Activated T-cell treated with anti-CD3 and anti-CD28 coated beads, Interleukin-2, amount 50 U/mL, for 48 hours (primary cell): ENCODE measurements at places on chromosomes 13 and 19.
A peak's percentile ranks its signal among the peaks of the same experiment; 100 is the strongest.

DNA sequence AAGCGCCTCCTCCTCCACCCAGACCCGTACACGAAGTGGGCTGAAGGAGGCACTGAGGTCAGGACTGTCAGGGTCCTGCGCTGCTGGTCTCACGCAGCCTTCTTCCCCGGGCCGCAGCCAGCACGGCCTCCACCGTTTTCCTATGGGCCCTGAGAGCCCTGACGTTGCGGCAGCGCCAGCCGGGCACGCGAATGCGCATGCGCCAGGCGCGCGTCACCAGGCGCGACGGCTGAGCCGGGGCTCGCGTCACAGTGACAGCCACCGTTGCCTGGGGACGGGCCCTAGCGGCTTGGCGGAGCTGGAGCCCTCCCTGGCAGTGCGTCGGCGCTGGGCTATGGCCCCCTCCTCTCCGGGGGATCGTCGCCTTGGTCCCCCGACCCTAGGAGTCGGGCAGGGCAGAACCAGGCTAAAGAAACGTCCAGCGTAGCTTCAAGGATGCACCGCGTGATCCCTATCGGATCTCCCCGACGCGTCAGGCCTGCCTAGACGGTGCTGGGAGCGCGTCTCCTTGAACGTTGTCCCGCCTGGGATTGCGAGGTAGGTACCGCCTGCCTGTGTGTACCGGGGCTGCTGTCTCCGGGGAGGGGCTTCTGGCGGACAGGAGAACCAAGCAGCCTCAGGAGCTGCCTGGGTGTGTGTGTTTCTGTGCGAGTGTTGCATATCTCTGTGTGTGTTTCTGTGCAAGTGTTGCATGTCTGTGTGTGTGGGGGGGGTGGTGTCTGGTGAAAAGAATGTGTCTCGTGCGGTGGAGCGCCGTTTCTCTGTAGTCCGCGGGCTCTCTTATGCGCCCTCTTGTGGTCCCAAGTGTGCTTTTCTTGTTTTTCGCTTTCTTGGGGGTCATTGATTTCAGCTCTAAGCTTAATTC lies 43.2 kb downstream of the ZNF571 start:
- DNase-seq: peak; percentile 70

- DNase-seq: no peak
Measured at GRCh38 chr13:30466841-30467252, 1.1 kb upstream of the HMGB1 start.

- DNase-seq: peak; percentile 84
Measured at GRCh38 chr19:38394488-38394887, 6.0 kb downstream of the SPRED3 start.

- peak; percentile 85 for DNase-seq
Measured at GRCh38 chr19:45667620-45668341, at the start of gene GIPR. Gene GIPR (plus strand): TSS chr19:45668221. CDS start chr19:45669521, 1,300 bp downstream.

DNA sequence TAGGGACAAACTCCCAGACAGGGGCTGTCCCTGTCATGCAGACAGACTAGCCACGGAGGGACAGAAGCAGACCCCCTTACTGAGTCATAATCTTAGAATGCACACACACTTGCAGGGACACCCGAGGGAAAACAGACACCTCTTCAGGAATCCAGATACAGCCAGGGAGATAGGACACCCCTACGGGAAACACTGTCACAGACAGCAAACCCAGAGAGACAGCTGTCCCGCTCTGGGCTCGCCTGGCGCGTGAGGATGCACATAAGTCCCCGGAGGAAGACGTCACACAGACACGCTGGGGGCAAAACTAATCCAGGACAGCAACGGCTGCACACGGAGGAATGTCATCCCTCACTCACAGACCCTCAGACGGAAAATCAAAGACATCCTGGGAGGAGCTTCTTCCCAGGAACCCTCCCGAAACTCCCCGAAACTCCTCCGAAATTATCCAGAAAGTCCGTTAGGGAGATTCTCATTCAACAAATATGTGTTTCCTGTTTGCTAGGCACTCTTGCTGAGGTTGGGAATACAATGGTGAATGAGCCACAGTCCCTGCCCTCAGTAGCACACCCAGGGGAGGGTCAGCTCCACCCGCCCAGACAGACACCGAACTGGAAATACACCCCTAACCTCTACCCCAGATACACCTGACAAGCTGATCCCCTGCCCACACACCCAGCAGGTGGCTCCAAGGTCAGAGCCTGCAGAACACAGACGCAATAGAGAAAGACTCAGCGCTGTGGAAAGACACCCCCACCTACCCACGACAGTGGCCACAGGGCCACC lies 15.2 kb upstream of the TOMM40 start:
- no peak for DNase-seq

- no peak for DNase-seq
Measured at GRCh38 chr19:34278783-34279182, 24.4 kb downstream of the GARRE1 start.

DNA sequence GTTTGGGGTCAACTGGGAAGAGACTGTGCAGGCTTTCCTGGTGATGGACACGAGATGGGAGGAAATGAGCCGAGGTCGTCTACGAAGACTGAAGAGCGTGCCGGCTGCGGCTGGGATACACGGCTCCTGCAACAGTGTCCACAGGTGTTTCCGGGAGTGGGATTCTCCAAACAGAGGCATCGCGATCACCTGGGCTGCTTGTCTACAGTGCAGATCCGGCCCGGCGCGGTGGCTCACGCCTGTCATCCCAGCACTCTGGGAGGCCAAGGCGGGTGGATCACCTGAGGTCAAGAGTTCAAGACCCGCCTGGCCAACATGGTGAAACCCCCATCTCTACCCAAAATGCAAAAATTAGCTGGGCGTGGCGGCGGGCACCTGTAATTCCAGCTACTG lies 11.6 kb upstream of the SLC39A3 start:
- DNase-seq: no peak

DNA sequence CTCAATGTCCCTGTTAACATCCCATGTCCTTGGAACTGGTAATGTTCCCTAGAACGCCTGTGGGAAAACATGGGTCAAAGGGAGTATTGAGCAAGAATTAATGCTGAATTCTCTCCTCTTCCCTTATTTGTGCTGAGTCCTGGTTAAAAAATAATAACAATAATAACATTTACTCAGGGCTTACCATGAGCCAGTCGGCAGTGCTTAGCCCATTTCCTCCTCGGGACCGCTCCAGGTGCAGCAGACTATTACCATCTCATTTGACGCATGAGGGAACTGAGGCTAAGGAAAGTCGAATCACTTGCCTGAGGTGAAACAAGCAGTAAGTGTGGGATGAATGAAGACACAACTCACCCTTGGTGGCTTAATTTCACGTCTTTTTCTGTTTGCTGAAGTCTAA lies 33.6 kb upstream of the SLC15A1 start:
- no peak for DNase-seq

DNA sequence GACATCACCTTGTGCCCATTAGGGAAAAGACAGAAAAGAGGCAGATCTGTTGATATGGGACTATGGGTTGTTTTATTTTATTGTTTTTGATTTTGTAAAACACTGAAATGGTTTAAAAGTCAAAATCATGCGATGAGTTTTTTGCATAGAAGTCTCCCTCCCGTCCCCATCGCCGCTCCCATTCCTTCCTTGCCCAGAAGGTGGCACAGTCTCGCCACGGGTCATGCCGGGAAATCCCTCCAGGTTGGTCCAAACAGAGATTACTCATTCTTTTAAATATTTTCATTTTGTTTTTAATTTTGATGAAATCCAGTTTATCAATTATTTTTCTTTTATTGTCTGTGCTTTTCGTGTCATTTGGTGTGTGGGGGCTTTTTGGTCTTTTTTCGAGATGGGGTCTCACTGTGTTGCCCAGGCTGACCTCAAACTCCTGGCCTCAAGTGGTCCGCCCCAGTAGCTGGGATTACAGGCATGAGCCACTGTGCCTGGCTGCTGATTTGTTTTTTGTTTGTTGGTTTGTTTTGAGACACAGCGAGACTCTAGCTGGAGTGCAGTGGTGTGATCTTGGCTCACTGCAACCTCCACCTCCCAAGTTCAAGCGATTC lies 9.2 kb downstream of the PGPEP1 start:
- peak; percentile 55 for DNase-seq

- DNase-seq: no peak
Measured at GRCh38 chr13:73677048-73677601, 457.1 kb downstream of the KLF12 start.

- DNase-seq: peak; percentile 41
Measured at GRCh38 chr19:2507109-2507508, 31.2 kb downstream of the GADD45B start.

GRCh38 chr13:79519255-79519654 lies 38.3 kb downstream of the NDFIP2 start:
- DNase-seq: no peak

DNA sequence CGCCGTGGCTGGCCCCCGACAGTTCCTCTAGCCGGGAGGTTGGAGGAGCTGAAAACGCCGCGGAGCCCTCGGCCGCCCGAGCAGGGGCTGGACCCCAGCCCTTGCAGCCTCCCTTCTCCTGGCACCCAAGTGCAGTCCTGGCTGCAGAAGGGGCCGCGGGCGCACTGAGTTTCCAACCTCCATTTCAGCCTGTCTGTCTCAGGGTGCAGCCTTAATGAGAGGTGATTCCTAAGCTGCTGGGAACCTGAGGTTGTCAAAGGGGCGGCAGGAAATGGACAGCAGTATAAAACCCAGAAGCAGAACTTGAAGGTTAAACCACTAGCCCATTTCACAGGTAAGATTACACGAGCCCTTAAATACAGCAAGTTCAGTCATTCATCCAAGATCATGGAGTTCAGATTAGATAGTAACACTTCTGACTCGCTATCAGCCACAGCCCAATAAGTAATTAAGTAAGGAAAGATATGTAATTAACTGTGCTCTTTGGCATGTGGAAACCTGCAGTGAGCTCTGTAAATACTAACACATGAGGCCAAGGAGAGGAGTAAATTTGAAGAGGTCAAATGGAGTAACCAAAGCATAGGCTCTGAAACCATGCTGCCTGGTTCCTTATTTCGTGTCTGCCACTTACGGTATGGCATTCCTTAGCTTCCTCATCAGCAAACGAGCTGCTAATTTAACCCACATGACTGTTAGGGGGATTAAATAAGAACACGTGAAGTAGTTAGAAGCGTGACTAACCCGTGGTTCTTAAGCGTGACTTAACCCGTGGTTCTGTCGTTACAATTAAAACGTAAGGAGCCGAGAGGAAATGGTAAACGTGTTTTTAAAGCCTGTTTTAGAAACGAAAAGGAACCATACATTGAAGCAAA lies 686 bp downstream of the SETDB2 start:
- DNase-seq: peak; percentile 37

GRCh38 chr13:23709536-23709935 lies 139.3 kb downstream of the TNFRSF19 start:
- no peak for DNase-seq

GRCh38 chr13:43170506-43170905 lies 147.1 kb downstream of the DNAJC15 start:
- no peak for DNase-seq

DNA sequence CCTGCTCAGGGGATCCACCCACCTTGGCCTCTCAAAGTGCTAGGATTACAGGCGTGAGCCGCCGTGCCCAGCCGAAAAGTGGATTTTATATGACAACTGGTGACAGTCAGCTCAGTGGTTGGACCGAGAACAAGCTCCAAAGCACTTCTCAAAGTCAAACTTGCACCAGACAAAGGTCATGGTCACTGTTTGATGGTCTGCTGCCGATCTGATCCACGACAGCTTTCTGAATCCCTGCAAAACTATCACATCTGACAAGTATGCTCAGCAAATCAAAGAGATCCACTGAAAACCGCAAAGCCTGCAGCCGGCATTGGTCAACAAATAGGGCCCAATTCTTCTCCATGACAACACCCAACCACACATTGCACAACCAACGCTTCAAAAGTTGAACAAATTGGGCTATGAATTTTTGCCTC lies 21.6 kb upstream of the NAA16 start:
- DNase-seq: no peak

- peak; percentile 73 for DNase-seq
Measured at GRCh38 chr19:7904074-7905020, 670 bp downstream of the MAP2K7 start.

- no peak for DNase-seq
Measured at GRCh38 chr13:85601526-85601925, 197.7 kb downstream of the SLITRK6 start.

- no peak for DNase-seq
Measured at GRCh38 chr13:20824762-20825476, 51.2 kb upstream of the EEF1AKMT1 start.

- DNase-seq: no peak
Measured at GRCh38 chr19:30966486-30966885, 382.8 kb downstream of the TSHZ3 start.
